ENCODE measurements at places on chromosomes 5 and 9. TPM values are rescaled to one million over a fixed set of nuclear protein-coding genes. Genes with fewer than 3 reads are reported as not detected.

DNA sequence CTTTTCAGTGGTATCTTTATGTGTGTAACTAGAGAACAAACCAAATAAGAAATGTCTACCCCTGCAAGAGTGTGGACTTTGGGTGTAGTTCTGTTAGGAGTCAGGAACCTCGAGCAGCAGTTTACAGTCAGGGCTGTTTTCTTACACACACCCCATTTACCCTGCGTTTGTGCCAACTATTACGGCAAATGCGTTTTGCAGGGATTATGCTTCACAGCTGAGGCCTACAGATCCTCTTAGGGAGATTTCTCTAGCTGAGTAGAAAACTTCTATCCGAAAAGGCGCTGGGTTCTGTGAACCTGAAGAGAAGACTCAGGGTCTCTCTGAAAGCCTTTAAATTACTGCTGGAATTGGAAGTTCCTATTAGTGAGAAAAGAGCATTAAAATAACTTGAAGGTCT, 51.4 kb downstream of the ACER2 start:
- no peak for DNase-seq

GRCh38 chr5:154369682-154370081, 76.1 kb upstream of the SAP30L start:
- DNase-seq: no peak

GRCh38 chr9:113578882-113579282, 115.4 kb downstream of the RGS3 start:
- peak; percentile 97 for DNase-seq

- DNase-seq: peak; percentile 55
Observed at GRCh38 chr5:149265597-149265996, 6.1 kb upstream of the AFAP1L1 start.

FGD3 gene
- total RNA-seq: 0.86 TPM

TRIM36 gene
- total RNA-seq: 16.9 TPM
